ENCODE measurements at places on chromosomes 1 and 21.

DNA sequence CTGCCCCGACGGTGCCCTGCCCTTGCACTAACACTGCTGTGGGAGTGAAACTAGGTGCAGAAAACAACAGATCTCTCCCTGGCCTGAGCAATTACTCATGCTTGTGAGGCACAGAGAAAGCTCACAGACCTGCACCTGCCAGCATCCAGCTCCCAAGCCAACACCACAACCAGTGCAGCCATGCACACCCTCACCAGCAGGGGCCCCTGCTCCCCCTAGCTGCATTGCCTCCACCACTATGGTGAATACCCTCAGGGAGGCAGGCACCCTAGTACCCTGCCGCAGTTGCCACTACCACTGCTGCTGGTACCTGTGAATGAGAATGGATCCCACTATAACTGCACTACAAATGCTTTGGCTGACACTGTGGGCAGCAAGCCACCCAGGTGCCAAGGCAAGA lies 7.1 kb upstream of the DIRAS3 start:
- no peak for DNase-seq

GRCh38 chr21:45767071-45768006 lies 123.8 kb downstream of the PCBP3 start:
- DNase-seq: no peak

GRCh38 chr1:107327446-107327845 lies 186.6 kb downstream of the NTNG1 start:
- DNase-seq: no peak

GRCh38 chr1:117814856-117815797 lies 114.3 kb downstream of the GDAP2 start:
- DNase-seq: no peak

All from NCI-H2171 treated with DMSO at 0.1 percent for 48 hours (cell line).